HT1080 (cell line): ENCODE measurements at places on chromosomes 6 and 20. TPM values are rescaled to one million over a fixed set of nuclear protein-coding genes. Genes with fewer than 3 reads are reported as not detected.
A peak's percentile ranks its signal among the peaks of the same experiment; 100 is the strongest.

FAM162B gene
- not detected in 2 replicates for total RNA-seq

RAET1L gene
- not detected in 2 replicates for total RNA-seq

NUP43 gene
- 42.5 and 49.7 TPM in 2 replicates for total RNA-seq

- no peak for DNase-seq
These were observed 453.0 kb downstream of the LMBRD1 start for GRCh38 chr6:69343851-69344250.

DNA sequence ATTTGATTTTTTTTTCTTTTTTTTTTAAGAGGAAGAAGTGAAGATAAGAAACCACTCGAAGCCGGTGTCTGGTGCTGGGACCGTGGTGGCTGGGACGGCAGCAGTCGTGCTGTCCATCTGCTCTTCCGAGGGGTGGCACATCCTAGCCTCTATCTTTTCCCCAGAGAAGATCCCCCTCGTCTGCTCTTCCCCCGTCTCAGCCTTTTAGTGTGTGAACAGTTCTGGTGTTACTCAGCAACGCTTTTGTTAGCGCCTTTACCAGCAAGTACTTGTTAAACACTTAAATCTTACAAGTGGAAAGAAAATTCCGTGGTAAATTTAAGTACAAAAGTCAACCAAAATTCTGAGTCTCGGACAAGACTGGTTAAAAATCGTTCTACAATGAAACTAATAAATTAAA is 90.1 kb downstream of the RSPH3 start:
- DNase-seq, result no peak

GRCh38 chr20:51176876-51177275 is 154.0 kb upstream of the KCNG1 start:
- peak; percentile 33 for DNase-seq
